ENCODE measurements at places on chromosomes 1 and 21.

- DNase-seq, result peak; percentile 59
Observed at GRCh38 chr1:87927391-87928280, 599.0 kb downstream of the LMO4 start.

DNA sequence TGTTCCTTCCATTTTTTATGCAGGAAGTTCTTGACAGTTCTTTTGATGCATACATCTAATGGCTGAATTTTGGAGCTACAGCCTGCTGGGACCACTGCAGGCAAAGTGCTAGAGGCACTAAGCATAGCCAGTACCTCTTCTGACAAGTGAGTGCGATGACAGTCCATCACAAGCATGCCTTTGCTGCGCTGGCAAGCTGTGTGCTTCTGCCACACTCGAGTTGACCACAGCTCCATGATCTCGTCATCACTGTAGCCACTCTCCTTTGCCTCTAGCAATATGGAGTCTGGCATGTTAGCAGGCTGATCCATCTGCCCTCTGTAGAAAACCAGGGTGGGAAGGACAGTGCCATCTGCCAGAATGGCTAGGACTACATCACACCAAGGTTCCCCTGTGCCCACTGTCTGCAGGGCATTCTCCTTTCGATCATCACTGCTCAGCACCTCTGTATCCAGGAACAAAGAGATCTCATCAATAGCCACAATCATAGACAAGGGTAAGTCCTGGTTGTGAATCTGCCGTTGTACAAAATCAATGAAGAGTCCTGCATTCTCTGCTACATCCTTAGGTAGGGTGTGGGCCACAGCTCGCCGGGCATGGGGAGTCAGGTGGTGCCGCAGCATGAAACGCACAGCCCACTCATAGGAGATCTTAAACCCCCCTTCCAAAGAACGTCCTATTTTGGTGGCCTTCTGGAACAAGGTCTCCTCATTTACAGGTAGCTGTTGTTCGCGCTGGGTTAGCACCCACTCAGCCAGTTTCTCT, 6.0 kb downstream of the PSMB4 start:
- DNase-seq, result no peak

DNA sequence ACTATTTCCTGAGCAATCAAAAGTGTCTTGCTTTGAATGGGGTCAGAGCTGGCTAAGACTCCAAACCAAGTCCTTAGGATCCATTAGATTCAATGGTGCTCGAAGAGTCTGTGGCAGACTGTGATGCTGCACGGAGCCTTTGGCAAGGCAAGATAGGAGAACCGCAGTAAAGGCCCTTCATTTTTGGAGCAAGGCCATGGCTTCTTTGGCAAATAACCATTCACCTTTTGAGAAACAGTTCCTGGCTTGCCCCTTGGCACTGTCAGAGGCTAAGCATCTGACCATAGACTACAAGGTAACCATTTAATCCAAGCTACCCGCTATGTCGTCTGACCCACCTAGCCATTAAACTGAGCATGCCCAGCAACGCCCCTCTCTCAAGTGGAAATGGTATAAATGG, 45.2 kb downstream of the EDN2 start:
- no peak for DNase-seq

DNA sequence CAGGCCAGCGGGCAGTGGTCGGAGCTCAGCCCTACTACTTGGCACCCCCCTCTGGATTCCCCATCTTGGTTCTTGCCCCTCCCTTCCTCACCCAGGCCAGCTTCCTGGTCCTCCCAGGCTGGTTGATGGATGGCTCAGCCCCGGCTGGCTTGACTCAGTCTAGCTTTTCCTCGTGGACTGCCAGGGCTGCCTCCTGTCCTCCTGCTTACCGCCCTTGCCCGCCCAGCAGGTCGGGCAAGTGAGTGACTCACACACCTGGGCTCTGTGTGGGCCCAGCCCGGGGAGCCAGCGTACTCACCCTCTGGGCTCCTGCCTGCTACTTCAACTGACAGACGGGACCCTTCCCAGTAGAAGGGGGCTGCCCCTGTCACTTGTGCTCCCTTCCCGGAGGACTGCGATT, 19.5 kb upstream of the ARHGEF10L start:
- no peak for DNase-seq
